ENCODE measurements at places on chromosomes 12 and 14.

DNA sequence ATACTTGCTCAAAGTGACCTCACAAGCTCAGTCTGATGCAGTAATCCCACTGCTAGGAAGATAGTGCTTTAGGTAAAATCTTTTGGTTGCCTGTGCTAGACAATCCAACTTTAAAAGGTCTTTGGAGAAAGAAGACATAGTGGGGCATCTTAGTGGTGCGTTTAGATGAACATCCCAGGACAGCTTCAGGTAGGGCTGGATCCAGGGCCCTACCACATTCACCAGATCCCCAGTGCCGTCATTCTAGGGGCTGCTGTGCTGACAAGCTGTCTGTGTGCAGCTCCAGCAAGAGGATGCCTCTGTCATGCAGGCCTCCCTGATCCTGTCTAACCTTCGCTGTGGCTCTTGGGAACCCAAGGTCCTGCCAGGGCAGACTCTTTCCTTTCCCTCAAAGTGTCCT is 100.7 kb upstream of the EIF5 start:
- no peak for DNase-seq

DNA sequence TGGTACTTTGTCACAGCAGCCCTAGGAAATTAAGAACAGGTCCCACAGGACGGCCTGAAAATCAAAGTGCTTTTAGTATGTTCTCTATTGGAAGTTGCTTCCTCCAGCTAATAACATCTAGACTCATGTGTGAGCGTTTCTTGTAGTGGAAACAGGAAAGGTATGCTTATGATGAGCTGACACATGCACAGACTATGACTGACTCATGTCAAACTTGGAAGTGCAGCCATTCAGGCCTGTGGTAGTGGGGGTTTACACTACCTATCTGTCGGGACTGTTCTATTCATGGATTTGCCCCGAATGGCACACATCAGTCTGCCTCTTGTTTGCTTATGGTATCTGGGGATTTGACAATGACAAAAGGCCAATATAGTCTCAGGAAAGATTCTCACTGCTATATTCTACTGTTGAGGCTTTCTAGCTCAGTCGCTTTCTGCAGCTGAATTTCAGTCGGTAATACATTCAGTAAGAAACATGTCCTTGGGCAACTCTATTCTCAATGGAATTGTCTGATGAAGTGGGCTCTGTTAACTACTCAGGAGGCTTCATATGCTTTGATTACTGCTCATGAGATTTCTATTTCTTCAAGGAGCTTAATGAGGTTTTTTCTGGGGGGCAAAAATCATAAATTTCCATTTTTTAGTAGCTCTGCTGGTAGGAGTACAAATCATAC is 270.3 kb upstream of the DAAM1 start:
- no peak for DNase-seq

DNA sequence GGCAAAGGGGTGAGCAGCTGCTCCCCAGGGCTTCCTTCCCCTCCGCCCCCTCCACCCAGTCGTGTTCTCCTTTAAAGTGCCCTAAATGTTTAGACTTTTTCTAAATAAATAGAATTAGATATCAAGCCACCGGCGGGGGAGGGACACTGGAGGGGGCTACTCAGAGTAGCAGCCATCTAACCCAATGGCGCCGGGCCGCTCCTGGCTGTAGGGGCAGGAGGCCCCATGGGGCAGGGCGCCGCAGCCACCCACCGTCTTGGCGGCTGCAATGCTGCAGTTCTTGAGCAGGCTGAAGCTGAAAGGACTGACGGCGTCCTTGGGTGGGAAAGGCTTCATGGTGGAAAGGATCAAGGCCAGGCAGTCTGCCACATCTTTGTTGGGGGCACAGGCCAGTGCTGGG is 13.1 kb downstream of the SLC39A5 start:
- DNase-seq = no peak

GRCh38 chr12:1842905-1843640 is 22.7 kb downstream of the LRTM2 start:
- no peak for DNase-seq

GRCh38 chr12:56341616-56342015 is 2.9 kb downstream of the IL23A start:
- DNase-seq = no peak

DNA sequence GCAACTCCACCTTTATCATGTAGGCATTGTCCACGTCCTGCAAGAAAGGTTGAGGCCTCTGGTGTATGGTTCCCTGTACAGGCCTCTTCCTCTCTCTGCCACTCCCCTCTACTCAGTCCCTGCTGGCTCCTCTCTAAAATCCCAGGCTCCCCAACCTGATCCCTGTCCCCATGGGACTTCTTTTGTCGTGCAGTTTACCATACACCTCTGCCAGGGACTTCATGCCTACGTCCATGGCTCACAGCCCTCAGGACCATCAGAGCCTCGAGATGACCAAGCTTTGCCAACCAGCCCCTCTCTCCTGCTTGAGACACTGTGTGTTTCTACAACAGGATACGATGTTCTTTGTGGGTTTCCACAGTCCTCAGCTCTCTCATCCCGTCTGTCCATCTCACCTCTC is 2.9 kb downstream of the KRT2 start:
- no peak for DNase-seq

GRCh38 chr14:65137648-65138307 is 35.5 kb upstream of the MAX start:
- DNase-seq = no peak

GRCh38 chr14:24060984-24061913 is 9.4 kb downstream of the CARMIL3 start:
- DNase-seq = no peak

DNA sequence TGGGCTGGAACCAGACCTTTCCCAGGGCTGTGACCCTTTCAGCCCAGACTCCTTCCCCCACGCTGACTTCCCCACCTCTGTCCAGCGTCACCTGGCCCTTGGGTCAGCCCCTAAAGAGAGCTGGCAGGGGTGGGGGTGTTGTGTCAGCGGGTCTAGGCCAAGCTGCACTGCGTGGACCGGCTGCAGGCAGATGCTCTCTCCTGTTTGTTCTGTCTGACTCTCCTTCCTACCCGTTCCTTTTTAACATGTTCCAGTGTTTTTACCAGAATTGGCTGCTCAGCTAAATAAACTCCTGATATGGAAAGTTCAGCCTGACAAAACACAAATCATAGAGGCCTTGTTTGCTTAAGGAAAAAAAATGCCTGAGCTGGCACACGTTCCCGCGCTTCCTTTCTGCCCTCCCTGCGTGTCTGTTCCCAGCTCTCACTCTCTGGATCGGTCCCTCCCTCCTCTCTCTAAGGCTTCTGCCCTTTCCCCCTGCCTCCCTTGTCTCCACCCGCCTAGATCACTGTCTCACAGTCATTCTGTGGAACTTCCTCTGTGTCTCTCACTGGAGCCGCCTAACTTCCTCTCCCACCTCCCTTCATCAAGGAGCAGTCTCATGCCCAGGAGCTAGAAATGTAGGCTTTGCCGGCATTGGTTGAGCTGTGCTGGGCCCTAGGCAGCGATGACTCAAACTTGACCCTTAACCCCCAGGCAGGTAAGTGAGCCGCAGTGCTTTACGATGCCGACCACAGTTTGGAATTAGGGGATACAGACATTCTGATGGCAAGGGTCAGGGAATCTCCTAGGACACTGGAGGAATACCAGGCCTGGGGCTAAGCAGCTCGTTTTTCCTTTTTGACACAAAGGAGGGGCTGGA is 15.5 kb upstream of the MLXIP start:
- no peak for DNase-seq

DNA sequence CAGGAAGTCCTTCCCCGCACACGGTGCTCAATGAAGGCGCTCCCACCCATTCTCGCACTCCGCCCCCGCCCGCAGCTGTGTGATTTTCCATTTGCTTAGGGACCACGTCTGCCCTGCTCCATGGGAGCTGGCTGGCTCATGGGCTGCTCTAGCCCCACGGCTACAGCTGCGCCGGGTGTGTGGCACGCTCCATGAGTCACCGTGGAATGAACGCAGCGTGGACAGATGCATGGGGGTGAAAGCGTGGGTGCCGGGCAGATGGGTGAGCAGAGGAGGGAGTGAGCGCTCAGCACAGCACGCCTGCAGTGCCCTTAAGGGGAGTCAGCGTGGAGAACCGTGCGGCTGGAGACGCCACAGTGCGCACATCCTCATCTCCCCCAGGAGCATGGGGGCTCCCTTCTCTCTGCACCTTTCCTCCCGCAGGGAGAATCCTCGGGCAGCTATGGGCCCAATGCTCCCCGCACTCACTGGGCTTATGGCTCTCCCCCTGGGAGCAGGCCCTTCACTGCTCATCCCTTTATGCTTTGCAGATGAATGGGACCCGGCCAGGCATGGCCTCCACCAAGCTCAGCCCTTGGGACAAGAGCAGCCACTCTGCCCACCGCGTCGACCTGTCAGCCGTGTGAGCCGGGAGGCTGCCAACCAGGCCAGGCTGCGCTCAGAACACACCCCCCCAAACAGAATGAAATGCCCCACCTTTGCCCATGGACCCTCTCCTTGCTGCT is 185.1 kb downstream of the ADGRD1 start:
- DNase-seq = no peak

GRCh38 chr12:49282302-49282701 is 12.6 kb upstream of the PRPH start:
- no peak for DNase-seq

DNA sequence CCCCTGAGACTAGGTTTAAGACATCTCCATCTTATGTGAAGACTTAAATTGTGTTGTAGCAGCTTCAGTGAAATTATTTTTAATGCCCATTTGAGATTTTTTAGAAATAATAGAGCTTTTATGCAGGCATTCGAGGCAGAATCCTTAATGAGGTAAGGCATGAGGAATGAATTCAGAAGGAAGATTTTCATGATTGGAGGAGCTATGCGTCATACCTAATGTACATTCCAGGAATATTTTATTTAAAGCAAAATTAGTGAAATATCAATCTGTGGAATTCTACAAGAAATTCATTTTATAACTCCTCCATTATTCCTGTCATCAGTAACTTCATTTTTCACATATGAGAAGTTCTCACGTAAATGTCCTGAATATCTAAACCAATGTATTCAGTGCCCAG is 36.0 kb upstream of the GARIN6 start:
- DNase-seq = no peak
